Activated T-cell treated with anti-CD3 and anti-CD28 coated beads for 48 hours (primary cell): ENCODE measurements at places on chromosomes 11 and 22.

- DNase-seq: no peak
Measured at GRCh38 chr22:39183991-39184585, 31.6 kb upstream of the CBX7 start.

- DNase-seq: no peak
Measured at GRCh38 chr11:134518616-134519389, 106.8 kb upstream of the B3GAT1 start.

DNA sequence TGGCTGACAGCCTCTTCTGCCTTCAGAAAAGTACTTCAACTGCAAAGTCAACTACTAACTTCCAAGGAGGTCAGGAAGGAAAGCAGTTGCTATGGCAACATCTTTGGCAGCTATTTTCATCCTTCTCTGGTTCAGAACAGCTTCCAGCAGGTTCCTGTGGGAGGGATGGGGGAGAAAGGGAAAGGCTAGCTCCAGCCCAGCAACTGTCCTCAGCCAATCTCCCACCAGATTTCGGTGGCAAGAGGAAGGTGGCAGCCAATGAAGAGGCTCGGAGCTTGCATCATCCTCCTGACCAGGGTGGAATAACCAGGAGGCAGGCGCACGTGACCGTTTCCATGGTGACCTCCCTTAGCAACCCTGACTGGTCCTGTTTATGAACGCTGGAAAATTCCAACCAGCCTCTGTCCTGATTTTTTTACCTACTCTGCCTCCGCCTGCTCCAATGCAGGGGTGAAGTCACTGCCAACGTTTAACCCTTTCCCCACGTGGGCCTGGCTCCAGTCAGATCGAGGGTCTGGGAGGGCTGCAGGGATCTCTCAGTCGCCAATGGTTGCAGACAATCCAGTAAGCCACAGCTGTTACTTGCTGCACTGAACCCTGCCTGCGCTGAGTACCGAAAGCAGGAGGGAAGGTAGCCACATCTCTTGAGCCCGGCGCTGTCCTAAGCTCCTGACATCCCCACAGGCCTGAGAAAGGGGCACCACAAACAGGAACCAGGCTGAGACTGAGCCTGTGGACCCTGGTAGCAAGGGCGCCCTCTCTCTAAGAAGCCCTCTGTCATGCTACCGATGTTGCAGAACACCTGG lies 11.2 kb upstream of the MALAT1 start:
- DNase-seq: peak; percentile 29

DNA sequence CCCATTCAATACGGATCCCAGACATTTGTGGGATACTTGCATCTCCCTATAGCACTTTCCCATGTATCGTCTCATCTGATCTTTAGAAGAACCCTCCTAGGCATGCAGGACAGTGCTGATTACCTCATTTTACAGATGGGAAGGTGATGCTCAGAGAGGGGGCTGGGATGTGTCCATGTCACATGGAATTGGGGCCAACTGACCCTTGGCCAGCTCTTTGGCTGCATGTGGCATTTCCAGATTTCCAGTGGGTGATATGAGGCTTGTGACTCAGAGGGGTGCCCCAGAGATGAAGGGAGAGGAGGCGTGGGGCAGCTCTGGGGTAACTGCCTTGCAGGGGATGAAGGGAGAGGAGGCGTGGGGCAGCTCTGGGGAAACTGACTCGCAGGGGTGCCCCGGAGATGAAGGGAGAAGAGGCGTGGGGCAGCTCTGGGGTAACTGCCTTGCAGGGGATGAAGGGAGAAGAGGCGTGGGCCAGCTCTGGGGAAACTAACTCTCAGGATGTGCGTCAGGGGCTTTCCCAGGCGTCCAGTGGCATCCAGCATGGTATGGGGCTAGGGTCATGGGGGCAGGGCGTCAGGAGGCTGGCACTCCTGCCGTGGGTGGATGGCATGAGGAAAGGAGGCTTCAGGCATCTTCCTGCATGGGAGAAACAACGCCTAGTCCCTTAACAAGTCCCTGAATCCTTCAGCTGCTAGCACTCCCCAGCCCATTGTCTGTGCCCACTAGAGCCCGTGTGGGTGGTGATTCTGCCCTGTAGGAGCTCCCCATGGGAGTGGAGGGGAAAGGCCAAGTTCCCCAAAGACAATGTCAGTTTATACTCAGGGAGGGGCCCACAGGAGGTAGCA lies 11.9 kb upstream of the CERK start:
- no peak for DNase-seq

GRCh38 chr11:15707971-15708370 lies 593.2 kb downstream of the INSC start:
- no peak for DNase-seq

- no peak for DNase-seq
Measured at GRCh38 chr11:19714387-19715363, 2.0 kb downstream of the NAV2 start.
